ENCODE measurements at places on chromosomes 16 and 17.

DNA sequence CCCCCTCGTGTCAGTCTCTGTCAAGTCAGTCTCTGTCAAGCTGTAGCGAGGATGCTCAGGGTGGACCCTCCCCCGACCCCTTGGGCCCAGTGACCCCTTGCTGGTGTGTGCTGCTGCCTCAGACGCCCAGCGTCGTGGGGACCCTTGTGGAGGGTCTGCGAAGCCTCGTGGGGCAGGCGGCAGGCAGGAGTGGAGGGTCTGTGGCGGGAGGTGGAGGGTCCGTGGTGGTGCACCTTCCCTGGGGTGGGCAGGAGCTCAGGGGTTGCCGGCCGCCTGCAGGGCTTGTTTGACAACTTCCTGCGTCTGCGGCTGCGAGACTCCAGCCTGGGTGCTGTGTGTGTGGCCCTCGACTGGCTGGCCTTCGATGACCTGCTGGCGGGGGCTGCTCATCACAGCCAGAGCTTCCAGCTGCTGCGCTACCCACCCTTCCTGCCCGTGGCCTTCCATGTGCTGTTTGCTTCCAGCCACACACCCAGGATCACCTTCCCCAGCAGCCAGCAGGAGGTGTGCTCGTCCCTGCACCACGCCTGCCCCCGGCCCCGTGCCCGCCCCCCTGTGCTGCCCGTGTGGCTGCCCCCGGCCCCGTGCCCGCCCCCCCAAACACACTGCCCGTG is 5.6 kb downstream of the GNG13 start:
- DNase-seq: no peak

- no peak for DNase-seq
Measured at GRCh38 chr17:65785109-65785508, 223.7 kb upstream of the AXIN2 start.

GRCh38 chr17:74354123-74354522 is 7.5 kb downstream of the BTBD17 start:
- no peak for DNase-seq

DNA sequence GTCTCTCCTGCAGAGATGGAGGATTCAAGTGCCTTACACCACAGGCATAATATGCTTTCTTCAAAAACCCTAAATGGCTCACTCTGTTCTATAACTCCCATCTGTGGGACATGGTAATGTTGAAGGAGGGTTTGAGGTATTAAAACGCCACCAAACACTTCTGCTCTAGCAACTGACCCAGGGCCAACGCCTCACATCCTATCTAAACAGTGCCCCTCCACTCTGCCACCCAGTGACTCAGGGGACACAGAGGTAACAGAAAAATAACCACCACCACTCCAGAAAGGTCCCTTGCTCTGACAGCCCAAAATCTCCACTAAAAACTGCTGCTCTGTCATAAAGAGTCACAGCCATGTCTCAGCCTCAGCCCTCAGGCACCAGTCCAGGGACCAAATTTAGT is 17.7 kb downstream of the NPRL3 start:
- DNase-seq: no peak

DNA sequence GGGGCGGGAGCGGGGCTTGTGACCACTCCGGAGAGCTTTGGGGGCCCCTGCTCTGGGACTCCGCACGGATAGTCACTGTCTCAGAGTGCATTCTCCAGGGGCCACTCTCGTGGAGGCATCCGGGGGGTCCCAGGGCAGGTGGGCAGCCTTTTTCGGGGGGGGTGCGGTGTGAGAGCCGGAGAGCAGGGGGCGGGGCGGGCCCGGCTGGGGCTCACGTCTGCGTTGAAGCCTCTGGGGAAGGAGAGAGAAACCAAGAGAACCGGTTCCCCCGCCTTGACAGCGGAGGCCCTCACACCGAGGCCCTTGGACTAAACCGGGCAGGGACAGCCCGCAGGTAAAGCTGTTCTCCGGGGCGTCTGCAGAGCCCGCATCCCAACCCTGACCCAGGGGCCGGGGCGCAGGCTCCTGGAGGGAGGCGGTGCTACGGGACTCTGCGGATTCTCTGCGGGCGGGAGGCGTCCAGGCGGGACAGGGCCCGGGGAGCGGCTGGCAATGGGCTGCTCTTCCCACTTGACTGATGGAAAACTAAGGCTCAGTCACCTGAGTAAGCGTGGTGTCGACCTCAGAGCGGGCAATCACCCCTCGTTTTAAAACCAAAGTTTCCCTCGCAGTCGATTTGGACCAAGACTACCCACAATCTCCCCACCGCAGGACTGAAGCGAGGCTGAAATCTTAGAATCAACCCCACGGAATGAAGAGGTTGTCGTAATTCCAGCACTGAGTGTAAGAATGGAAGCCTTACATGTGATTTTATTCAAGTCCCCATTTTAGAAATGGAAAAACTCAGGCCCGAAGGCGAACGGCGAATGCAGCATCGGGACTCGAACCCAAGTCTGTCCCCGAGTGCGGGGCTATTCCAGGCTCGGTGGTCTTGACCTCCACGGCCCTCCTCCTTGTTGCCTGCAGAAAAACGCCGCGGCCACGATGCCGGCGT is 49.6 kb upstream of the AMZ2 start:
- DNase-seq: no peak
